ENCODE measurements at places on chromosomes 16 and 17.

DNA sequence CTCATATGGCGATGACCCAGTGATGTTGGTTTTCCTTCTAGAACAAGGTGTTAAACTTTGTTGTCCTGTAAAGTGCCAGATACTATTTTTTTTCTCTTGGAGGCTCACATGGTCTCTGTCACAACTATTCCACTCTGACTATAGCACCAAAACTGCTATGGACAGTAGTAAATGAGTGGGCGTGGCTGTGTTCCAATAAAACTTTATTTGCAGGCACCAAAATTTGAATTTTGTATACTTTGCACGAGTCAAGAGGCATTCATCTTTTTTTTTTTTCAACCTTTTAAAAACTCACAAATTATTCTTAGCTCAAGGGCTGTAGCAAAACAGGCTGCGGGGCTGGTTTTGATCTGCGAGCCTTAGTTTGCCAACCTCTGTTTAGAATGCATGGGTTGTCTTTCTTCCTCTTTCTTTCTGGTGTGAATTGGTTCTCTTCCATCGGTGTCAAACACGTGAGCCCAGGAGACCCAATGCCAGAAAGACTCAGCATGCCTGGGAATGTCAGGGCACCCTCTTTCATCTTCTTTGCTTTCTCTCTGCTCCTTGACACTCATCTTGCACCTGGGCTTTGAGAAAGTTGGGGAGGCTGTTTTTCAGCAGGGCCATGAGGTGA, 2.1 kb downstream of the SYT17 start:
- peak; percentile 27 for DNase-seq

GRCh38 chr16:84739349-84740124, 39.7 kb downstream of the USP10 start:
- no peak for DNase-seq

DNA sequence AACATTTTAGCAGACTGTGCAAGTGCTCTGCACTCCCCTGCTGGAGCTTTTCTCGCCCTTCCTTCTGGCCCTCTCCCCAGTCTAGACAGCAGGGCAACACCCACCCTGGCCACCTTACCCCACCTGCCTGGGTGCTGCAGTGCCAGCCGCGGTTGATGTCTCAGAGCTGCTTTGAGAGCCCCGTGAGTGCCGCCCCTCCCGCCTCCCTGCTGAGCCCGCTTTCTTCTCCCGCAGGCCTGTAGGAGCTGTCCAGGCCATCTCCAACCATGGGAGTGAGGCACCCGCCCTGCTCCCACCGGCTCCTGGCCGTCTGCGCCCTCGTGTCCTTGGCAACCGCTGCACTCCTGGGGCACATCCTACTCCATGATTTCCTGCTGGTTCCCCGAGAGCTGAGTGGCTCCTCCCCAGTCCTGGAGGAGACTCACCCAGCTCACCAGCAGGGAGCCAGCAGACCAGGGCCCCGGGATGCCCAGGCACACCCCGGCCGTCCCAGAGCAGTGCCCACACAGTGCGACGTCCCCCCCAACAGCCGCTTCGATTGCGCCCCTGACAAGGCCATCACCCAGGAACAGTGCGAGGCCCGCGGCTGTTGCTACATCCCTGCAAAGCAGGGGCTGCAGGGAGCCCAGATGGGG, 3.1 kb downstream of the GAA start:
- no peak for DNase-seq

- DNase-seq, result no peak
These were observed 2.3 kb downstream of the STX1B start for GRCh38 chr16:31008149-31008548.

GRCh38 chr17:61420052-61420451, 20.4 kb downstream of the TBX2 start:
- no peak for DNase-seq

GRCh38 chr17:73616873-73617404, 27.3 kb downstream of the SDK2 start:
- DNase-seq, result no peak

DNA sequence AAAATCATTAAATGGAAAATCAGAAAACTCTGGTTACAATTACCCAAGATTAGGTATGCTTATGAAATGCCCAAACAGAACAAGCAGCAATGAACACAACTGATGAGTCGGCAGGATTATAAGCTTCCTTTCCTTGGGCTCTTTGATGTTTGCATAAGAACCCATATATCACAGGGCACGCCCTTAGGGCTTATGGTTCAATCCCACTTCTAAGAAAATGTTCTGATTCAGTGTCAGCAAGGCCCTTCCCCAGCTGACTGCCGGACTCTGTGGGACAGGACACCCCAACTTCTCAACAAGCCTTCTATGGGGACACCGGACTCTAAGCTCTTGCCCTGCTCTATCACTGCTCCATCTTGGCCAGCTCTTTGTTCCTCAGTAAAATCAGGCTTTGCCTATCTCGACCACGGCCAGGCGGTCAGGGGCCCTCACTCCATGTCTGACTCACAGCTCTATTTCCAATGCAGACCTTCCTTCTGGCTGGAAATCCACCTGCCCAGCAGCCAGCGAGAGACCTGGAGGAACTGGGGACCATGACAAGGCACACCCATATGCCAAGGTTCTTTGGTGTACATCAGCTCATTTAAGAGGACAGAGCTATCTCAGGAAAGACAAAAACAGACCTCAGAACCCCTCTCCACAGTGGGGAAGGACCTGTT, 26.8 kb downstream of the LITAFD start:
- DNase-seq, result no peak

DNA sequence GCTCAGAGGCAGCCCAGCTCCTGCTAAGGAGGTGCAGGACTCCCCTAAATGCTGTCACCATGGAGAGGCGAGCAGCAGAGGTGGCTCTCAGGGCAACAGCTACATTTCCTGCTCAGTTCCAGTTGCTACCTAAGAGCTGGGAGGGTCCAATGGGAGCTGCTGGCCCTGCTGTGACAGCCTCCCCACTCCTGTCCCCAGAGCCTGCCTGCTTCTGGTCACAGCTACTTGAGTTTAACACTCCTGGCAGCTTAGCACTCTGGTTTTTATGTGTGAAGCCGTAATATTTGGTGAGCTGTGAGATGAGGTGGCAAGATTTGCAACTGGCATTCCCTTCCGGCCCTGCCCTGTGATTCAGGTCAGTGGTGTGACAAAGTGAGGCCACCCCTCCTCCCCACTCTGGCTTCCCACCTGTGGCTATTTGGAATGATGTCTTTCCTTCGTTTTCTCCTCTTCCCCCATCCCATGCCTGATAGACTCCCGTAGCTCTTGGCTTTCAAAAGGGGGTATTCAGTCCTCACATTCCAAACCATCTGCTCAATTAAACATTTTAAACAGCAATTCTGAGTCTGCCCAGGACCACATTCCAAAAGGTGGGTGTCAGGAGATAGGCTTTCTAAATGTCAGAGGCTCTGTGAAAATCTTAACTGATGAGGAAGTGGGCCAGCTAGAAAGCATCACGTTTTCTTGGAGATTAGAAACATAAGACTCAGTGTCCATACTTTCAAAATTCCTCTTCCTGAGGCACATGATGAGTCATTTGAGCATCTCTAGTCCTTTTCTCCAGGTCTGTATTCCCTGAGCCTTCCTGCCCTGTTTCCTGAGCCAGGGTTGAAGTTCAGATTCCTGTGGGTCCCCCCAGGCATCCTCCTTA, 42.6 kb upstream of the SKAP1 start:
- no peak for DNase-seq

DNA sequence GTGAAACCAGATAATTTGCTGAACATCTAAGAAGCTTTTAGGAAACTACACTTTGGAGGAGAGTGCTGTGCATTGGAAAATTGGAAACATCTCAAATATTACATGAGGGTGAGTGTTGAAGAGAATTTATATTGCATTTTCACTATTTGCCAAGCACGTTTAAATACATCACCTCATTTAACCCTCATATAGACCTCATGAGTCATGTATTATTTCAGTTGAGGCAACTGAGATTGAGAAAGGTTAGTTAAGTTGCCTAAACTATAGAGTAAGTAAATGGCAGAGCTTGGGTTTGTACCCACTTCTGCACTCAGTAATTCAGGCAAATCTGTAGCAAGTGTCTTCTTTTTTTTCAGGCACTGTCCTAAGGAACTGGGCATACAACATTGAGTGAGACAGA, 3.7 kb upstream of the NLK start:
- DNase-seq, result no peak

- no peak for DNase-seq
These were observed 7.3 kb downstream of the CANT1 start for GRCh38 chr17:79002291-79002690.

- no peak for DNase-seq
These were observed 1.7 kb downstream of the RASD1 start for GRCh38 chr17:17494499-17494869.

DNA sequence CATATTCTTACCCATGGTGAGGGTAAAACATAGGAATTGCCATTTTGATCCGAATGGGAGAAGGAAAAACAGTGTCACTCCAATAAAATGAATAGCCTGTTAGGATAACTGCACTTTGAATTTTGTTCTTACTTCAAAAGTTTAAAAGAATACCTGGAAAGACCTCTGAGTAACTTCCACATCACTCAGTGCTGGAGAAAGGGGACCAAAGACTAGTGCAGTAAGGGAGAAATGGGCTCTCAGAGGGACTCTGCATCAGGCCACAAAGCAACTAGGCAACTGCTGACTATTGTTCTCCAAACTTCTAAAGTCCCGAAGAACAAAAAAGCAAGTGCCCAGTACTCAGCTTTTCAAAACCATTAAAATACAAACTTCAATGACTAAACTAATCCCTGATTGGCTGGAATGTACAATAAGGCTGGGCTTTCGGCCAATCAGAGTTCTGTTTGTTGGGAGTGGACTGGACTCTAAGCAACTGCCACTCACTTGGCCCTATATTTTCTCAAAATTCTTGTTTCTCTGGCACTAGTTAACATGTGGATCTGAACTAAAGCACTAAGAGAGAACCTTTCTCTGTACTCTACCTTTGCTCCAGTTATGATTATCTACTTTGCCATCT, 6.2 kb downstream of the DNAJC7 start:
- DNase-seq, result no peak

DNA sequence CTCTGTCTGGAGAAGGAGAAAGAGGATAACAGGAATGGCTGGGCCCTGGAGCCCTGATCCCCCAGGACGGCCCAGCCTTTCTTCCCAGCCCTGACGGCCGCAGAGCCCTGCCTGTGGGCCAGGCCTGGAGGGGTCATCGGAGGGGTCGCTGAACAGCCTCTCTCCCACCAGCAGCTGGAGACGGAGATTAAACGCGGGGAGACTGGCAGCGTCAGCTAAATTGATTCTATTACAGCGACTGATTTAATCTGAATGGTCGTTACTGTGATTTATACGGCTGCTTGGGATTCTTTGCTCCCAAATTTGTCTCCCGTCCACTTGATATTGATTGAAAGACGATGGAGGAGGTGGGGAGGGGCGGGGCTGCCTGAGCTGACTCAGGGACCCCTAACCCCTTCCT, 7.1 kb upstream of the CDH15 start:
- no peak for DNase-seq

DNA sequence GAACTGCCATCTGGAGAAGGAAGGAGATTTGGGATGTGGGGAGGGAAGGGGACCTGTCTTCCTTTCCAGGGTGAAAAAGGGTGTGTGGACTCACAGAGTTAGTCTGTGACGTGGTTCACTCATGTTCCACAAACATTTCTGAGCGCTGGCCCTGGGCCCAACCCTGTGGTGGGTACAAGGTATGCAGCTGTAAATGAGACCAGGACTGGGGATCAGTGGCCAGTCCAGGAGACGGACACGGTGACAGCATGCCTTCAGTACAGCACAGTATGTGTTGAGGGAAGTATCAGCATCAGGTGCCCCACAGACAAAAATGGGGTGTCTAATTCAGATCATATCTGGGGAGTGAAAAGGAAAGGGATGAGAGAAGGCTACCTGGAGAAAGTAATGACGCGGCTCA, 5.5 kb upstream of the EPX start:
- no peak for DNase-seq

GRCh38 chr17:60315650-60316049, 76.3 kb downstream of the USP32 start:
- no peak for DNase-seq

DNA sequence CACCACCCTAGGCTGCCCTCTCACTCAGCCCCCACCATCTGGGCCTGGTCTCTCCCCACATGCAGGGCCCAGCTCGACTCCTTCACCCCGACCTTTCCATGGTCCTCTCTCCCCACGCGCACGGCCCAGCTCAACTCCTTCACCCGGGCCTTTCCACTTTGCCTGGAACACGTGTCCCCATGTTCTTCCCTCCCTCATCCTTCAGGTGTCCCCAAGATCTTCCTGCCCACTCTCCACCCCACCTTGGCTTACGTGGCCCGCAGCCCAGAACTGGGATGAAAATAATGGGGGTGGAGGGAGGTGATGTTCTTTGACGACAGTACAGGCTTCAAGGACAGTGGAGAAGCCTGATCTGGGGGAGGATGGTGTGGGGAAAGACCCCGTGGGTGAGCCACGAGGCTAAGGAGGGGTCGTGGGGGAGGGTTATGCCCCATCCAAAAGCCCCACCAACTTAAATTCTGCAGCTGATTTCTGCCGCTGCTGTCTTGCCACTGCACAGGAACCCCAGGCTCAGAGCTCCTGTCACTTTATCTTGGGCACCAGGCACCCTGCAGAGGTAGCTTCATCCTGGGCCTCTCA, 9.9 kb upstream of the MEAK7 start:
- no peak for DNase-seq

DNA sequence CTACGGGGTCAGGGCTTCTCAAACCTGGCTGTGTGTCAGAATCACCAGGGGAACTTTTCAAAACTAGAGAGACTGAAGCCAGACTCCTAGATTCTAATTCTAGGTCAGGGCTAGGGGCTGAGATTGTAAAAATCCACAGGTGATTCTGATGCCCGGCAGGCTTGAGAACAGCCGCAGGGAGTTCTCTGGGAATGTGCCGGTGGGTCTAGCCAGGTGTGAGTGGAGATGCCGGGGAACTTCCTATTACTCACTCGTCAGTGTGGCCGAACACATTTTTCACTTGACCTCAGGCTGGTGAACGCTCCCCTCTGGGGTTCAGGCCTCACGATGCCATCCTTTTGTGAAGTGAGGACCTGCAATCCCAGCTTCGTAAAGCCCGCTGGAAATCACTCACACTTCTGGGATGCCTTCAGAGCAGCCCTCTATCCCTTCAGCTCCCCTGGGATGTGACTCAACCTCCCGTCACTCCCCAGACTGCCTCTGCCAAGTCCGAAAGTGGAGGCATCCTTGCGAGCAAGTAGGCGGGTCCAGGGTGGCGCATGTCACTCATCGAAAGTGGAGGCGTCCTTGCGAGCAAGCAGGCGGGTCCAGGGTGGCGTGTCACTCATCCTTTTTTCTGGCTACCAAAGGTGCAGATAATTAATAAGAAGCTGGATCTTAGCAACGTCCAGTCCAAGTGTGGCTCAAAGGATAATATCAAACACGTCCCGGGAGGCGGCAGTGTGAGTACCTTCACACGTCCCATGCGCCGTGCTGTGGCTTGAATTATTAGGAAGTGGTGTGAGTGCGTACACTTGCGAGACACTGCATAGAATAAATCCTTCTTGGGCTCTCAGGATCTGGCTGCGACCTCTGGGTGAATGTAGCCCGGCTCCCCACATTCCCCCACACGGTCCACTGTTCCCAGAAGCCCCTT, 10.9 kb downstream of the STH start:
- DNase-seq, result no peak

DNA sequence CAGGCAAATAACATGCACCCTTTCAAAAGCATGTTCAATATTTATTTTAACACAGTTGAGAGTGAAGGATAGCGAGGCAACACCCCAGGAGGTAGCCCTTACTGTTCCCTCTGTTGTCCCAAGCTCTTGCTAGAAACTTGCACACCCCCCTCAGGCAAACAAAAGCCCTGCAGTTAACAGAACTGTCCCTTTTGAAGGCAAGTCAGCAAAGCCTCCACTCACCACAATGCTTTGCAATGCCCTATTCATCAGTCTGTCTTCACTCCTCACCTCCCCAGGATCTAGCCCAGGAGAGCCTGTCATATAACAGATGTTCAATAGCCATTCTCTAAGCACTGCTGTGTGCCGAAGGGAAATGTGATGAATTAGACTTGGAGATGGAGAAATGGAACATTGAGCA, 3.5 kb upstream of the CNEP1R1 start:
- DNase-seq, result no peak
